Activated CD8-positive, alpha-beta memory T cell treated with anti-CD3 and anti-CD28 coated beads for 1 hour (primary cell): ENCODE measurements at places on chromosomes 16 and 17.

- DNase-seq = no peak
Observed at GRCh38 chr17:57701124-57701523, 44.0 kb downstream of the CCDC182 start.

GRCh38 chr16:89827383-89828198, 684 bp upstream of the SPIRE2 start:
- no peak for DNase-seq

DNA sequence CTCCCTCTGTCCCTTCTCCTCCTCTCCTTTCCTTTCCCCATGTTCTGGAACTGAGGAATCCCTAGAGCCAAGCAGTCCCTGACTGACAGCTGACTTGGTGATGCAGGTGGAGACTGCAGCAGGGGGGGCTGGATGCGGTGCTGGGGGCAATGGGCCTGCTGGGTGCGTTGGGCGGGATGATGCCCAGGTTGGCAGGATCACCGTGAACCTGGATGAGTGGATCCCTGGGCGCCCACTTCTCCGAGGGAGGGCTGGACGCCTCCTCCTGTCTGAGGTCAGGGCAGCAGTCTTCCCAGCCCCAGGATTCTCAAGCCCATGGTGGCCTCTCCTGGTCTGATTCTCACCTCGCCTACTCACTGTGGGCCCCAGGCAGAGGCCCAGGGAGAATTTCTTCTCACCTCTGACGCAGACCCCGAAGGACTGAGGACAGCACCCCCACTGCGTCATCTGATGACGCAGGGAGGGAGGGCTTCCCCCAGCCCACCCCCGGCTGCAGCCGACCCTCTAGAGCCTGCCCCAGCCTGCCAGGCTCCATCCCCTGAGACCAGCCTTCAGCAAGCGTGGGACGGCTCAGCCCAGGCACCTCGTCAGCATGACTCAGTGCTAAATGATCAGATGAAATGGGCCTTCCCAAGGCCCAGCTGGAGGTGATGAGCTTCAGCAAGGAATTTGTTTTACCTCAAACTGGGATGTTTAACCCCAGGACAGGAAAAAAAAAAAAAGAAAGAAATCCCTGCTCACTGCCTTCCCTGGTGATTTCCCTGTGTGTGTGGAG, 188.0 kb upstream of the TNRC6C start:
- no peak for DNase-seq

DNA sequence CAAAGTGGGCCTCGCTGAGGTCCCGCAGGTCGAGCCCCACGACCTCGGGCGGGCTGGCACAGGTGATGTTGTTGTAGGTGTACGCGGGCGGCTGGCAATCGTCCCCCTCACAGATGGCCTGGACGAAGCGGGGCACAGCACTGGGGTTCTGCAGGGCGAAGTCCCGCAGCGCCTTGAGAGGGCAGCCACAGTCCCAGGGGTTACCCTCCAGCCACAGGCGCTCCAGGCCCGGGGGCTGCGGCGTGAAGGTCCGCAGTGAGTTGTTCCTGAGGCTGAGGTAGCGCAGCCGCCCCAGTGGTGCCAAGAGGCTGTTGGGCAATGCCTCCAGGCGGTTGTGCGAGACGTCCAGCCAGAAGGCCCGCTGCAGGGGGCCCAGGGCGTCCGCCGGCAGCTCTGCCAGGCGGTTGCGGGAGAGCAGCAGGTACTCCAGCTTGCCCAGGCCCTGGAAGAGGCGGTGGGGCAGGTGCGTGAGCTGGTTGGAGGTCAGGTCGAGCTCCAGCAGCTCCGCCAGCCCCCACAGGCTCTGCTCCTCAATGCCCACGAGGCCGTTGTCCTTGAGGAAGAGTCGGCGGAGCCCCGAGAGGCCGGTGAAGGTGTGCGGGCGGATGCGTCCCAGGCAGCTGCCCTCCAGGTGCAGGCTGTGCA, 2.8 kb downstream of the IGFALS start:
- no peak for DNase-seq

- DNase-seq = no peak
Observed at GRCh38 chr17:72318131-72318530, 197.3 kb downstream of the SOX9 start.

- DNase-seq = no peak
Observed at GRCh38 chr17:35342276-35342675, 31.1 kb downstream of the SLFN11 start.

DNA sequence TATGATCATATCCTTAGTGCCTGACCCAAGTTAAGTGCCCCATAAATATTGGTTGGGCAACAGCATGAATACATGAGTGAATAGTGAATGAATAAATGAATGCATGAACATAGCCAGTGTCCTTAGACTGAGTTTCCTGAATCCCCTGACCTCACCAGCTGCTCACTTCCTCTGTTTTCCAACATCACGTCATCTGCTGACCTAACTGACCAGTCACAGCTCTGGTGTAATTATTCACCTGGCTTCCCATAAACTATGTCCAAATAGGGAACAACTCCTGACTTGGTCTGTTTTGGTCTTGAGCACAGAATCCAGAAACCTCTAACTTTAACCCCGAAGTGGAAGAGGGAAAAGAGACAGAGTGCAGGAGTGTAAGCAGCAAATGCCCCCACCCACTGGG, 83.4 kb downstream of the ASIC2 start:
- no peak for DNase-seq

GRCh38 chr17:32302037-32302436, 36.4 kb downstream of the RHBDL3 start:
- no peak for DNase-seq

GRCh38 chr17:8696906-8697305, 47.7 kb downstream of the CCDC42 start:
- DNase-seq = no peak

DNA sequence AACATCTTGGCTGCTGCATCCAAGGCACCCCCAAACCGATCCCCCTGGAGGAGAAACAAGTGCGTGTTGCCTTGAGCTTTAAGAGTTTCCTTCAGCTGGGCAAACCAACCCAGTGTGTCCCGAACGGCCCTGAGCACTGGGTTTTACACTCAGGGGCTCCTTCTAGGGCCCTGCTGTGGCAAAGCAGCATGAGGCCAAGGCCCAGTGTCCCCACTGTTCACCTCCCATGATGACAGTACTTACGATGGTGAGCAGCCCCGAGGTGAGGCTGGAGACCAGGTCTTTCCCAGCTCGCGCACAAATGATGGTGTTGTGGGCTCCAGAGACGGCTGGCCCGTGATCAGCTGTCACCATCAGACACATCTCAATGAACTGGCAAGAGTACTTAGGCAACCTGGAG, 6.6 kb upstream of the KLHL11 start:
- DNase-seq = no peak

DNA sequence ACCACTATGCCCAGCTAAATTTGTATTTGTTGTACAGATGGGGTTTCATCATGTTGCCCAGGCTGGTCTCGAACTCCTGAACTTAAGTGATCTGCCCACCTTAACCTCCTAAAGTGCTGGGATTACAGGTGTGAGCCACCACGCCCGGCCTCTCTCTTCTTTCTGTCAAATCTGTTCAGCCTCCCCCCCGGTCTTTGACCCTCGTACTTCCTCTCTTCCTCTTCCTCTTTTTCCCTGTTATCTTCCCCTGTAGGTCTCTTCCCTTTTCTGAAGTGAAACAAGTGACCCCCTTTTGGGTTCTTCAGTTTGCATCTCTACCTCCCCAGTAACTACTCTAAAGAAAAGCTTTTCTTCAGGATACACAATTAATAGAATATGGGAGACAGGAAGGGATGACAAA, 31.7 kb upstream of the DHX40 start:
- DNase-seq = no peak

GRCh38 chr17:75152922-75153779, 1.2 kb downstream of the JPT1 start:
- no peak for DNase-seq

- no peak for DNase-seq
Observed at GRCh38 chr17:59377410-59377809, 46.0 kb downstream of the YPEL2 start.

- DNase-seq = no peak
Observed at GRCh38 chr17:40349895-40350688, 14.4 kb downstream of the GJD3 start.
